ENCODE measurements at places on chromosomes 6 and 20.

DNA sequence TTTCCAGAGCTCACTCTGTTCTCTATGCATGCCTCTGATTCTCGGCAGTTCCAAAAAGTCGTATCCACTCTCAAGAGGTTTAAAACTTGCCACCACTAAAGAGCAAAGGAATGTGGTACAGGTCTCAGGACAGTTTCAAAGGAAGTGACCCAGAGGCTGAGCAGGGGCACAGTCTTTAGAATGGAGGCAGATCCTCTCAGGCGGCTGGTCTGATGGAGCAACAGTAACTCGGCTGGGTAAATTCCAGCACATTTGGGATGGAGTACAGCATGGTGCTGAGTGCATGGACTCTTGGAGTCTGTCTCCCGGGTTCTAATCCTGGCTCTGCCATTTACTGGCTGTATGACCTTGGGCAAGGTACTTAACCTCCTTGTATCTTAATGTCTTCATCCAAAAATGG is 88.1 kb upstream of the BACH2 start:
- DNase-seq = no peak

DNA sequence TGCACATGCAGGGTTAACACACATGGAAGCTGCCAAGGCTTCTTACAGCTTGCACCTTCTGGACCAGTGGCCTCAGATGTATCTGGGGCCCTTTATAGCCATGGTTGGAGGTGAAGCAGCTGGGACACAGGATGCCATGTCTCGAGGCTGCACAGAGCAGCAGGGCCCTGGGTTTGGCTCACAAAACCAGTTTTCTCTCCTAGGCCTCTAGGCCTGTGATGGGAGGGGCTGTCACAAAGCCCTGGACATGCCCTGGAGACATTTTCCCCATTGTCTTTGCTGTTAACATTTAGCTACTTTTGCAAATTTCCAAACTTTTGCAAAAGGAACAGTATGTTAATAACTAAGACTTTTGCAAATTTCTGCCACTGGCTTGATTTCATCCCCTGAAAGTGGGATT is 18.2 kb upstream of the GSTA1 start:
- no peak for DNase-seq

- no peak for DNase-seq
Observed at GRCh38 chr6:7910298-7910653, 312 bp downstream of the TXNDC5 start.

GRCh38 chr20:62723351-62723750 is 14.7 kb downstream of the NTSR1 start:
- no peak for DNase-seq

GRCh38 chr6:144718431-144718830 is 433.3 kb downstream of the UTRN start:
- DNase-seq = no peak

GRCh38 chr20:1397710-1398109 is 4.9 kb upstream of the FKBP1A start:
- no peak for DNase-seq

- DNase-seq = no peak
Observed at GRCh38 chr20:1469925-1470571, 3.4 kb upstream of the NSFL1C start.

DNA sequence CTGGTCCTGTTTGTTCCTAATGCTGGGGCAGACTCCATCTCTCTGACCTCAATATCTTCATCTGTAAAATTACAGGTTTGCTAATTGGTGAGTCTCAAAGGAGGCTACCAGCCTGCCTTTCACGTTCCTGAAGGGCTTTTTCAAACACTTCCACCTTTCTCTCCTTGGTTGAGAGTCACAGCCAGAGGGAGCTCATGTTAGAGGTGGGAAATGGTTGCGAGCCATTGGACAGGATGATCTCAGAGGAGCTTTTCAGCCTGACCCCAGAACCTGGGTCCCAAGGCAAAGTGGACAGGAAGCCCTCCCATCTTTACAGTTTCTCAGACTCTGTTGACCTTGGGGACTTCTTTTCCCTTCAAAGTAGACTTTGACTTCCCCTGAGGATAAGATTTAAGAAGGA is 37.6 kb downstream of the NDUFAF5 start:
- no peak for DNase-seq

DNA sequence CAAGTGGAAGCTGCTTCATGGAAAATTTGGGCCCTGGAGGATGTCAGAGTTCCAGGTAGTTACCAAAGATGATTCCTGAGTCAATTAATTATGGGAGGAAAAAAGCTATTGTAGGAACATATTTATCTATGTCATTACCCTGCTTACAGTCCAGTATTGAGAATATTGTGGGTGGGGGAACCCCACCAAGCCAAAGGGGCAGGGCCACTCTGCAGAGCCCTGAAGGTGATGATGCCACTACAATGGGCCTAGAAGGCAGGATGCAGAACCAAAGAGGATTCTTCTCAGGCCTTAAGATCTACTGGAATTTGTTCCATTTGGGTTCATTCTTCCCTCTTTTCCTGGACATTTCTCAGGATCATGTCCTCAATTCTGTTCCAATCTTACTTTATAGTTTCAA is 375.2 kb upstream of the MARCKS start:
- no peak for DNase-seq

- no peak for DNase-seq
Observed at GRCh38 chr20:37559312-37560027, 31.8 kb upstream of the BLCAP start.

DNA sequence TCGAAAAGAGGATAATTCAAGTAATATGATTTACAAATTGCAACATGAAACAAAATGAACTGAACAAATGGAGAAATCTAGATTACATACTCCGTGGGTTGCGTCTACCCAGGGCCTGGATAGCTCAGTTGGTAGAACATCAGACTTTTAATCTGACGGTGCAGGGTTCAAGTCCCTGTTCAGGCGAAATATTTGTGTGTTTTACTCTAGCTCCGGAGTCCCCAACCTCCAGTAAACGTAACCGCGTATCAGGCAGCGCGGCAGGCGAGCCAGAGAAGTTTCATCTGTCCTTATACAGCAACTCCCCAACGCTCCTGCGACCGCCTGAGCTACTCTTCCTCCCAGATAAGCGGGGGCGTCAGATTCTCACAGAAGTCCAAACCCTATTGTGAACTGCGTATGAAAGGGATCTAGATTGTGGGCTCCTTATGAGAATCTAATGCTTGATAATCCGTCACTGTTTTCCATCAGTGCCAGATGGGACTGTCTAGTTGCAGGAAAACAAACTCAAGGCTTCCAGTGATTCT is 176.1 kb downstream of the TRIM27 start:
- DNase-seq = no peak

GRCh38 chr6:134515986-134516385 is 198.1 kb upstream of the SGK1 start:
- DNase-seq = no peak

GRCh38 chr6:32982702-32983492 is 14.5 kb downstream of the BRD2 start:
- DNase-seq = no peak

GRCh38 chr20:32560989-32561830 is 23.9 kb downstream of the NOL4L start:
- DNase-seq = peak; percentile 26

- no peak for DNase-seq
Observed at GRCh38 chr6:70886071-70886470, 70.8 kb downstream of the B3GAT2 start.
